ENCODE measurements at places on chromosomes 3 and 15.

DNA sequence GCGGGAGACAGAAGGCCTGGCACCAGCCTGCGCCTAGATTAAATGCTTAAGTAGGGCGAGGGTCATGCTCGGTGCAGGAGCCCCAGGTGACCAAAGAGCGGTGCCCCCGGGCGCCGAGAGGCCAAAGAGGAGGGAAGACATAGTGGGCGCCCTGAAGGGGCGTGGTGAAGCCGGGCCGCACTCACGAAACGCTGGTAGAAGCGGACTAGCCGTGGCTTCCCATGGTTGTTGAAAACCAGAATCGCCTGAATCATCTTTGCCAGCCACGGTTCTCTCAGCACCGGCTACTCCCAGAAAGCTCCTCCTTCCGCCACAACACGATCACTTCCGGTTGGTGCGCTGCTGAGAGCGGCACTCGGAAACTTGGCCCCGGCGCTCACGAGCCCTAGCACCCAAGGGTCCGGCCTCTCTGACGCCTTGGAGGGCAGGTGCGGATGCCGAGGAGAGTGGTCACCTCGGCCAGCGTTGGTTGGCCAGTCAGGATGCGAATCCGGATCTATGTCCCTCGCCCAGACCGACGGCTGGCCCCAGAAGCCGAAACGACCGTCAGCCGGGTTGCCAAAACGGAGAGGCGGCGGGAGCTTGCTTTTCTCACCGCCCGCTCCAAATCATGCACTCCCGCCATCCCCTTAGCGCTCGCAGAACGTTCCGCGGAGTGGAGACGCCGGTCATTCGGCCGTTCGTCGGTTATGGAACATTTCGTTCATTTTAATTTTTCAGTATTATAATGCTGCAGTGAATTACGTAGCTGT is at the start of gene AP3S2:
AP3S2 (minus strand) TSS at position 299 of the 752 bp plus-strand sequence; CDS start at position 254, 45 bp downstream.
- peak; percentile 83 for DNase-seq

DNA sequence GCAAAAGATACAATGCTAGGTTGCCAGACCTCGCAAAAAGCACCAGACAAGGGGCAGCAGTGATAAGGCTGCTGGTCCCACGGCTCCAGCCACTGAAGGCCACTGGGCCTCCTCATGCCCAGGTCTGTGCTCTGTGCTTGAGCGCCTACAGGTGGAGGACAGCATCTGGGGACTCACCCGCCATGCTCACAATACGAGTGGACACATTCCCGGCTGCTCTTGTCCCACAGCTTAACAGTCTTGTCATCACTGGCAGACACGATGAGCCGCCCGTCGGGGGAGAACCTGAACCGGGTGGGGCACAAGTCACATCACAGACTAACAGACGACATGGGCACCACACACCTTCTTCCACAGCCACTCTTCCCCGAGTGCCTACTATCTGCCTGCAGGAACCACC is 7.4 kb downstream of the POC1A start:
- no peak for DNase-seq

- no peak for DNase-seq
These were observed 937.4 kb downstream of the IGSF11 start for GRCh38 chr3:118097226-118097625.

- DNase-seq, result no peak
These were observed 392.1 kb downstream of the TUSC7 start for GRCh38 chr3:117101697-117102096.

- no peak for DNase-seq
These were observed 16.9 kb upstream of the MEX3B start for GRCh38 chr15:82062479-82063454.

DNA sequence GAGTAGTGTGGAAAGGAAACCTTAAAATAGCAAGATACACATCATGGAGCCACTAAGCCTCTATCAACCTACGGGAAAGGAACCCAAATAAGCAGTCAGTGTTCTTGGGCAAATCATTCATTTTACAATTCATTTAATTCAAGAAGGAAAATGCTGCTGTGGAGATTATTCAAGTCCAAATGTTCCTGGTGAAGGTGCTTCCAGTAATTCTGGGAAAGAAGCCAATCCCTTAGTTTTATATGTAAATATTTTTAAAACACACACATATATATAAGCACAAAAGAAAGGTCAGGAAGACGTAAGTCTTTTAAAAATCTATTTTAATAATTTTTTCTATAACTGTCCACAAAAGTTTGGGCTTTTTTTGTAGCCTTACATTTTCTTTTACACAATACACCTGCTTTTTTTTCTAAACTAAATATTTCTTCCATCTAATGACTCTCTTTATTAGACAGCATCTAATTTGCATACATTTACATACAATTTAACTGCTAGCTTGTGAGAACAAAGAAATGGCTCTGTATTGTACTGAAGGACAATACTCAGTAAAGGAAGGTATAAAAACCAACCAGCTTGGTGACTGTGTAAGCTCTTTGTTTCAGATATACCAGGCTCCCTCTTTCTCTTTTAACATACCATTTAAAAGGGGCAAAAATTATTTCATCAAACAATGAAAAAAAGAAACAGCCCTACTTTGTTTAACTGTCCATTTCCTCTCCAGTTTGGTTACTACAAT is 269.5 kb downstream of the ZBTB20 start:
- DNase-seq, result no peak

- no peak for DNase-seq
These were observed 26.7 kb downstream of the KCNMB2 start for GRCh38 chr3:178562947-178563232.

- DNase-seq, result no peak
These were observed 55.5 kb downstream of the CACNA2D3 start for GRCh38 chr3:54177816-54178215.

DNA sequence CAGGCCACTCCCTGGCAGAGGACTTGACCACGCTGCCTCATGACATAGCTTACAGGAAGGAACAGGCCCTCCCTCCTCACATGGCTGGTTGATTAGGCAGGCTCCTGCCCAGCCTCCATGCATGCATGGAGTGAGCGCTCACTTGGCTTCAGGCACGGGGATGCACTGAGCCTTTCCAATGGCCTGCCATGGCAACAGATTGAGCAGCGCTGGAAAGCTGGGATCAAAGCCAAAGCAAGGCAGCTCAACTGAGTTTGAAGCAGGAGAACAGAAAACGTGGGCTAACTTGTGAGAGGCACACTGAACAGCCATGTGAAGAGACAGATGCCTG is 5.9 kb upstream of the GRAMD2A start:
- DNase-seq, result no peak

DNA sequence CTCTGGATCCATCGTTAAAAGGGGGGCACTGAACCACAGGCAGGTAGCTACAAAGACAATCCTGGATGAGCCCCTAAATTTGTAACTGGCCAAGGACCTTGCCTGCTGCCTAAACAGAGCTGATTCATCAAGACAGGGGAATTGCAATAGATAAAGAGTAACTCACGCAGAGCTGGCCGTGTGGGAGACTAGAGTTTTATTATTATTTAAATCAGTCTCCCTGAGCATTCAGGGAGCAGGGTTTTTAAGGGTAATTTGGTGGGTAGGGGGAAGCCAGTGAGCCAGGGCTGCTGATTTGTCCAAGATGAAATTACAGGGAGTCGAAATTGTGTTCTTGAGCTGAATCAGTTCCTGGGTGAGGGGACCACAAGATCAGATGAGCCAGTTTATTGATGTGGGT is 885.1 kb upstream of the CADM2 start:
- DNase-seq, result no peak

- no peak for DNase-seq
These were observed 95.3 kb downstream of the ITPR1 start for GRCh38 chr3:4588466-4588865.

All from mesothelial cell of epicardium (in vitro differentiated cells).